ENCODE measurements at places on chromosomes 4 and X.

- no peak for DNase-seq
These were observed 577.2 kb upstream of the AADAT start for GRCh38 chr4:170666909-170667308.

GRCh38 chrX:78573630-78574029 is 85.5 kb downstream of the RTL3 start:
- no peak for DNase-seq

- DNase-seq: no peak
These were observed at the start of gene NPNT for GRCh38 chr4:105894660-105895582. TSS of gene NPNT (plus strand) at chr4:105895471. CDS start at chr4:105895653, 182 bp downstream.

GRCh38 chrX:135522132-135522530 is 1.7 kb downstream of the INTS6L start:
- DNase-seq: no peak

DNA sequence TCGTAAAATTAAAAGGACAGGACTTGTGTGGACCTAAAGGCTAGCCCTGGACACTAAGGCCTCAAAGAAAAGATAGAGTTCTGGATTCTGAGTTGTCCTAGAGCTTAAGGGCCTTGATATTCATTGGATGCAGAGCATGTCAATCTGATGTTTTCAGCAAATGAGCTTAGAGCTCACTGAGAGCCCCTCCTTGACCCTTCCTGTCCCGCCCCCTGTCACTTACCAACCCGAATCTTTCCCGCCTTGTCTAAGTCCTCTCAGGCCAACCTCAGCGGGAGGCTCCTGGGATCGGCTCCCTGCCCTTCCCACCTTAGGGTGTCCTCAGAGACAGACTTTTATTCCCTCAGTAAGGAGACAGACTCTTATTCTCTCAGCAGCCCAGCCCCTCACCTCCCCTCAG is at the start of gene CT47C1:
Gene CT47C1, plus strand, starts transcription at position 250 of the 400 bp plus-strand sequence. CDS start 233 bp downstream, outside the sequence.
- DNase-seq: no peak

GRCh38 chr4:128346054-128346716 is 58.6 kb upstream of the PGRMC2 start:
- no peak for DNase-seq
